ENCODE measurements at places on chromosomes 6 and 20.

DNA sequence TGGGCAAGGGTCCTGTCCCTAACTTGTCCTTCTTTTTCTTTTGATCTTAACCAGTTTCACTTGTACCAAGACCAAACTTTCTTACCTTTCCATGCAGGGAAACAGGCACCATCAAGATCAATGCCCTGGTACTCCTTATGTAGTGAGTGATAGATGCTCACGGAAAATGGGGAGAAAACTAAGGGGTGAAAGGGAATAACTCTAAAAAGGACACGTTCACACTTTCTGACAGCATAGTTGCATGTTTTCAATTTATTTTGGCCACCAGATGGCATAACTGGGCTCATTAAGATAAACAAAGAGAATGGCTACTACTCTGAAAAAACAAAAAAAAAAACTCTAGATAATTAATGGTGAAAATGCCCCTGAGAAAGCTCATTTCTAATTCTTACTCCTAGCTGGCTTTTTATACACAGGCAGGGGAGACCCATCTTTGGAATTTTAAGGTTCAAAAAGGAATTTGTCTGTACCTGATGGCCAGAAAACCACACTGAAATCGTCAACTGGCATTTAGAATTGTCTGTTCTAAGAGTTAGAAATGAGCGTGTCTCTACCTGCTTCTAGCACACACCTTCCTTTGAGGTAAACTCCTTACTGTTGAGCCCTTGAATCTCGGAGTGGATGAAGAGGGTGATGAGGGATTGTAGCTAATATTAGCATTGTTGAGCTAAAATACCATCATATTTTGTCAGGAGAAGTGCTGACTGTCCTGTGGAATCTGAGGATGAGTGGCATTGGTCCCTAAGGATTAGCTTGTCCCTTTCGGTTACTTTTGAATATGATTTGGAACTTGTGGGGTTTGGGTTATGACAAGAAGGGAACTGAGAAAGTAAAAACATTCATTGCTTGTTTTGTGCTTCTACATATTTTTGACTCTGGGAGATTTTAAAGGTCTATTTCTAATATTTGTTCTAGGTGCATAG, 62.2 kb upstream of the DDR1 start:
- peak; percentile 57 for DNase-seq

GRCh38 chr6:3205913-3206312, 21.5 kb downstream of the TUBB2B start:
- DNase-seq = no peak

- no peak for DNase-seq
These were observed 161.3 kb upstream of the PHACTR1 start for GRCh38 chr6:12555267-12555666.

DNA sequence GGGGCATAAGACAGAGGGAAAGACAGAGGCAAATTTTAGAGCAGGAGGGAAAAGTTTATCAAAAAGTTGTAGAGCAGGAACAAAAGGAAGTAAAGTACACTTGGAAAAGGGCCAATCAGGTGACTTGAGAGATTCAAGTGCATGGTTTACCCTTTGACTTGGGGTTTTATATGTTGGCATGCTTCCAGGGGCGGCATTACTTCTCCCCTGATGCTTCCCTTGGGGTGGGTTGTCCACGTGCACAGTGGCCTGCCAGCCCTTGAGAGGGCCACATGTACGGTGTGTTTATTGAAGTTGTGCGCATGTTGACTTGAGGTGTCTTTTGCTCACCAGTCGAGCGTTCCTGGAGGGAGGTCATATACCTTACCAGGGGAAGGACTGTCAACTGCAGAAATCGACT, 259.5 kb upstream of the JARID2 start:
- DNase-seq = no peak

DNA sequence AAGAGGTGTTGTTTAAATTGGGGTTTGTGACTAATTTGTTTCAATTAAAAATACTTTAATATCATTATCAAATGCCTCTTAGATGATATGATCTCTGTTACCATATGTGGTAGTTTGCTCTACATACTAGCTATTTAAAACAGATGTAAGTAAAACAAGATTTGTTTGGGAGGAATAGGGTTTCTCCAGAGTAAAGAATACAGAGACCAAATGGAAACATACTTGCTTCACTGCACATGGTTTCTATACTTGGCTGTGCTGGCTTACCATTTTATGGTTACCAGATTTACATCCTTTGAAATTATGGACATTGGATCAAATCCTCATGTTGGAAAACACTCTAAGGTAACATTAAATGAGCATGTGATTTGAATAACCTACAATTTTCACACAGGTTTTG, 588.3 kb downstream of the CD109 start:
- DNase-seq = no peak

GRCh38 chr6:26092443-26092842, 5.2 kb downstream of the HFE start:
- no peak for DNase-seq

DNA sequence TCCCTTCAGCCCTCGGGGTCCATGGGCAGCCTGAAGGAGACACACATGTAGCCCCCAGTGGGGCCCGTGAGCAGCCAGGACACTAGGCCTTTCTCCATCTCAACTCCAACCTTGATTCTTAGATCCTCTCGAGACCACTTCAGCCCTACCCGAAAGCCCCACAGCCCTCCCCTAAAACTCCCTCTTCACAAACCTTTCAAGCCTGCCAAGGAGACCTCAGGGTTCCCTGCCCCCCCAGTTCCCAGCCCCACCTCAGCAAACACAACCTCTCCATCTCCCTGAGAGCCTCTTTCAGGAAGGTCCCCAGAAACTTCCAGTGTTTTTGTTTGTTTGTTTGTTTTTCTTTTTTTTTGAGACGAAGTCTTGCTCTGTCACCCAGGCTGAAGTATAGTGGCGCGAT, 11.1 kb downstream of the COL11A2 start:
- no peak for DNase-seq
